ENCODE measurements at places on chromosomes 5 and 9. TPM values are rescaled to one million over a fixed set of nuclear protein-coding genes. Genes with fewer than 3 reads are reported as not detected.

PTPDC1 gene
- 4.3 TPM for total RNA-seq

TSSK1B gene
- total RNA-seq = not detected

PCDHA5 gene
- not detected for total RNA-seq

ISL1 gene
- not detected for total RNA-seq

RGS7BP gene
- total RNA-seq = not detected

SLC25A2 gene
- total RNA-seq = 0.45 TPM

DPYSL3 gene
- total RNA-seq = not detected

KIF12 gene
- total RNA-seq = not detected

CYLC2 gene
- not detected for total RNA-seq

Data from activated naive CD4-positive, alpha-beta T cell treated with anti-CD3 and anti-CD28 coated beads, Interleukin-2, amount 10 ng/mL, durations not matched to agents 5 hours and 36 hours (primary cell).